ENCODE measurements at places on chromosomes 1 and 21.

DNA sequence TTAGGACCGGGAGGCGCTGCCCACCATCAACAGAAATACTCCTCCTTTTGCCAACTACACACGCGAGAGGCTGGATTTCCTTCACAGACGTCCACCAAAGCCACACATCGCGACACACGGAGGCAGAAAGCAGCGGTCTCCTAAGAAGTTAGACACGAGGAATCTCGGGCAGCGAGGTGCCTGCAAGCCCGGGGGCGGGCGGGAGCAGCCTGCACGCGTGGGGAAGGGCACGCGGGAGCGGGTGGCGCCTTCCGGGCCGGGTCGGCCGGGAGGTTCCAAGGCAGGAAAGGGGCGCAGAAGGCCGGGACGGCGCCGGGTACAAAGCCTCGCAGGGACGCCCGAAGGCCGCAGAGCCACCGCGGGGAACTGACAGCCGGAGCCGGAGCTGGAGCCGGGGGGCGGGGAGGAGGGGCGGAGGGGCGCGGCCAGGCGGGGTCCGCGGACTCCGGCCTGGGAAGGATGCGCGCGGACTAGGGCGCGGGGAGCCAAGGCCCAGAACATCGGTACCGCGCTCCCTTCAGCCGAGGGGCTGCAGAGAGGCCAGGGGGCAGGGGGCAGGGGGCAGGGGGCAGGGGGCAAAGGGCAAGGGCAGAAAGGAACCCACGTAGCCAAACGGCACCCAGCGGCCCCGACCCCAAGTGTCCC lies 722 bp downstream of the NPHP4 start:
- no peak for DNase-seq

DNA sequence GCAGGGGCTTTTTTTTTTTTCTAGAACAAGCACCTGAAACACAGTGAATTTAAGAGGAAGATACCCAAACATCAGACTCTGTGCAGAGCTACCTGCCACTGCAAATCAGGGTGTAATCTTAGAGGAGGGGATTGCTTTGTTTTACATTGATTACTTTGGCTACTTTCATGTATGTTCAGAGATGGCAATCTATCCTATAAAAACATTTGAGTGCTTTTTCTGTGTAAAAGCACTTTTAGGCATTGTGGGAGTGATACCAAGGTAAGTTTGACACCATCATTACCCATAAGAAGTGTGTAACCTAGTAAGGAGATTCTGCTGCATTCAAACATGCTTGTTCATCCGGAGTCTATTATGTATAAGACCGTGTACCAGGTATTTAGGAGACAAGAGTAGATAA lies 50.1 kb downstream of the ZFYVE9 start:
- no peak for DNase-seq

GRCh38 chr1:226135059-226135651 lies 51.4 kb downstream of the ACBD3 start:
- no peak for DNase-seq

DNA sequence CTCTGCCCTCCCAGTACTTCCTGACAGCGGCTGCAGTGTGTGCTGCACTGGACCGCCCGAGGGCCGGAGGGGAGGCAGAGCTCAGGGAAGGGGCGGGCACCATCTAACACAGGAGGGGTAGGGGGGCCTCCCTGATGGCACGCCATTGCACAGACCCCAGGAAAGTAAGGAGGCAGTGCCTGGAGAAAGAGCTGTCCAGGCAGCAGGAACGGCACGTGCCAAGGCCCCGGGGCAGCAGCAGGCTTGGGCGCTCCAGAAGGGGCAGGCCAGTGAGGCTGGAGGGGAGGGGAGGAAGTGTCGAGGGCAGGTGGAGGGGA lies 110.7 kb downstream of the CRYAA start:
- no peak for DNase-seq

DNA sequence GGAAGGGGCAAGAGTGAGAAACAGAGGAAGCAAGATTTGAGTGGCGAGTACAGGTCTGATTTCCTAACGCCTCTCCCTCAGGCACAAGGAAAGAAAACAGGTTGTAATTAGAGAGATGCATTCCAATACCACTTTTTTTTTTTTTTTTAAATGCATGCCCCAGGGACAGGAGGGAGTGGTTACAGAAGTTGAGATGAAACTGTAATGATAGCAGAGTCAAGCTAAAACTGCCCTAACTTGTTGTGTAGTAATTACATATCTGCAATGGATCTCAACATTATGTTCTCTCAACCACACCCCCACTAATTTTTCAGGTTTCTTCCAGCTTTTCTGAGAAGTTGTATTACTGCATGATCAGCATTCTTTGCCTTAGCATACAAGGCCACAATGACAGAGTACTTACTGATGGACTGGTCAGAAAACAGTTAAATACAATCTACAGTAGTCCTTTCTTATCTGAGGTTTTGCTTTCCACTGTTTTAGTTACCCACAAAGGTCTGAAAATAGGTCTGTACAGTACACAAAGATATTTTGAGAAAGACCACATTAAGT lies 5.5 kb downstream of the ETV3 start:
- no peak for DNase-seq

DNA sequence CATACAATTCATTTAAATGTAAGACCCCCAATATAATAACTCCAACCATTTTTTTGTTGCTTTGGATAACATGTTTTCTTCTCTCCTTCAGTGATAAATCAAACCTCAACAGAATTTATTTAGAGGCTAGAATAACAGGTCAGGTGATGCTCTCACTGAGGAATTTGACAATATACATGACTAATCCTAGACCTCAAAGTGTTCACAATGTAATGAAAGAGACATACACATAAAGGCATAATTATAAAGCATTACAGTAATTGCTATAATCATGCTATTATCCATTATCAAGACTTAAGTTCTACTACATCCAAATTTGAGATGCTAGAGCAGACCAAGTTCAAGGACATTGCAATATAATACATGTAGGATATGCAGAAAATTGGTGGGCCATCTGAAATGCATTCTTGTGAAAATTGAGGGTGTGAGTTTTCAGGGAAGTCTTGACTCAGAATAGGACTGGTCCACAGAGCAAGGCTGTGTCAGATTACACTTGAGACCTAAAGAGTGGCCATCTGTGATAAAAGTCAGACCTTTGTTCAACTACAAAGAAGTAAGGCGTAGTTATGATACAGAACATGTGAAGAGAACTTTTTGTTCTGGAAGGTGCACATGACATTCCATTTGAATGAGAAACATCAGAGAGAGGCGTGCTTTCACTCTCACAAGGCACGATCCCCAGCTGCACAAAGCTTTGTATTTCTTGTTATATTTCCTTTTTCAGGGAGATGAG lies 45.5 kb downstream of the UTP25 start:
- DNase-seq = no peak

DNA sequence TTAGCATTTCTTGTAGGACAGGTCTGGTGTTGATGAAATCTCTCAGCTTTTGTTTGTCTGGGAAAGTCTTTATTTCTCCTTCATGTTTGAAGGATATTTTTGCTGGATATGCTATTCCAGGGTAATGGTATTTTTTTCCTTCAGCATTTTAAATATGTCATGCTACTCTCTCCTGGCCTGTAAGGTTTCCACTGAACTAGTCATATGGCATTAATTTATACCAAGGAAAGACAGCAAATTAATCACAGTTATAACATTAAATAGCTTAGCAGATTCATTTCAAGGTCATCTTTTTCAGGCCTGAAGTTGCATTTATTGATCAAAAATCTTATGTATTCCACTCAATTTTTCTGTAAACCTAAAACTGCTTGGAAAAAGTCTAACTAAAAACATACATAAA lies 54.9 kb downstream of the AK5 start:
- no peak for DNase-seq

DNA sequence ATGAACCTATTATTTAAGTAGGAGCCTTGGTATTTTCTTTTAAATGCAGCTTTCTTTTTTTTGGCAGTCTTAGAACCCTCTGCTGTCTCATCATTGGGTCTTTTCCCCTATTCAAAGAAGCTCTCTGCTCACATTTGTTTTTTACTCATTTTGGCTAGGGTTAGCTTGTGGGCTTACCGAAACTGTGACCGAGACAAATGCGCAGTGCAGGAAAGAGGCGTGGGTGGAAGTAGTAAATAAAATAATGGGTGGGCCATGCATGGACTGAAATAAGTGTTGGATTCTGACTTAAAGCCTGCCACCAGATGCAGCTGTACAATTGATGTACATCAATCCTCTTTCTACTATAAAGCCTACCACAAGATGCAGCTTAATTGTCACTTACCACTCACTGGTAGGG lies 14.7 kb downstream of the XPR1 start:
- no peak for DNase-seq

DNA sequence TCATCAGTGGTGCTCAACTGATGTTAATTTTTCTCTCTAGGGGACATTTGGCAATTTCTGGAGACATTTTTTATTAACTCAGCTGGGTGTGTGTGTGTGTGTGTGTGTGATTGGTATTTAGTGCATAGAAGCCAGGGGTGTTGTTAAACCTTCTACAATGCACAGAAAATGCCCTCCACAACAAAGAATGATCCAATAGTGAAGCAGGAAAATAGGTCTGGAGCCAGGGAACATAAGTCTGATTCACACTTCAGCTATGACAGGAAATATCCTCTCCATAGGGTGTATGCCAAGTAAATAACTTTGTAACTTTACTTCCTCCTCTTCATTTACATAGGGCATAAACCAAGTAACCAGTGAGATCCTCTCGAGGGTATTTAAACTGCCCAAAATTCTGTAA lies 25.1 kb upstream of the TMEM61 start:
- DNase-seq = no peak
